Right hindlimb (tissue), 1 donor: ENCODE measurements at places on chromosomes 11 and 22.
A peak's percentile ranks its signal among the peaks of the same experiment; 100 is the strongest.

GRCh38 chr22:29821291-29822016 is 16.6 kb downstream of the ASCC2 start:
- no peak for DNase-seq

DNA sequence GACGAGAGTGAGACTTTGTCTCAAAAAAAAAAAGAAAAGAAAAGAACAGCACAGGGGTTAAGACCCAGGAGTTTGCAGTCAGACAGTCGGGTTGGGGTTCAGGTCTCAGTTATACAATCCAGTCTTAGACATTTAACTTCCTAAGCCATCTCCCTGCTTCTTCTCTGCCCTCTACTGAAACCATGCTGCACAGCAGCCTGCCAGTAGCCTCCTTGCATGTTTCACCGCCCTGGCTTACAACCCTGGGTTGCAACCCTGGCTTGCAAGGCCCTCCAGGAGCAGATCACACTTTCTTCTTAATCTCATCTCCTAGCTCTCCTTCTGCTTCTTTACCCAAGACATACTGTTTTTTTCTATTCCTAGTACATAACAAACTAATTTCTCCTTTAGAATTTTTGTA is 5.9 kb upstream of the B3GAT3 start:
- no peak for DNase-seq

DNA sequence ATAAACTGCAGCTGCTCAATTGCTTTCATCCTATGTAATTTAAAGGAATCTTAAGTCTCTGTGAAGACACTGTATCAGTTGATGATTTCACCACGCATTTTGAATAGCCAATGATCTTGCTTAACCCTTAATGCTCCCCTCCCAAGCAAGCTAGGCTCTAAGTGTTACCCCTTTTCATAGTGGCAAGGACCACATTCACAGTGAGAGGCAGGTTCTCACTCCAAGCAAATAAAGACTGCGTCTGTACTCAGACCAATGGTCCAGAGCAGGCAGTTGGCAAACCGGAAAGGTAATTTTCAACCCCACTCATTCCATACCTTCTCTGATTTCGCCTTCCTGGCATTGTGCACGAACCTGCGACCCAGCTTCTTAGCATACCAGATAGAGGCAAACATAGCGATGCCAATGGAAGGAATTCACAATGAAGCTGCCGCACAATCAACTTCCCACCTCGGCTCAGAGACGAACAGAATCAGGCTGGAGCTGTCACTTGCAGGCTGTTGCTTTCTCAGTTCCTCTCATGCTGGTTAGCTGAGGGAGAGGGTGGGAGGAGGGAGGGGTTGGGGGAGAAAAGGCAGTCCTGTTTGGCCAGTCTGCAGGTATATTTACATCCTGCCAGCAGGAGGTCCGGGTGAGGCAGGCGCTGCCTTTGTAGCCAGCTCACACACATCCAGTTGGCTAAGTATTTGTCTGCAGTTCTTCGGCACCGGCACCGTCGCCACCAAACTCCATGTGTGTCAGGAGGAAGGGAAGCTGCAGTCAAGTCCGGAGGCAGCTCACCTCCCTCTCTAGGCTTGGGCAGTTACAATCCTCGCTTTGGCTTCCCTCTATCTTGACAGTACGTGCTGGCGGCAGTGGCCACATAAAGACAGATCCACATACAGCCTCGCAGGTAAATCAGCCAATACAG is 1151.2 kb upstream of the CCDC90B start:
- DNase-seq = peak; percentile 15

GRCh38 chr22:37643225-37643847 is 3.9 kb downstream of the SH3BP1 start:
- DNase-seq = peak; percentile 89

DNA sequence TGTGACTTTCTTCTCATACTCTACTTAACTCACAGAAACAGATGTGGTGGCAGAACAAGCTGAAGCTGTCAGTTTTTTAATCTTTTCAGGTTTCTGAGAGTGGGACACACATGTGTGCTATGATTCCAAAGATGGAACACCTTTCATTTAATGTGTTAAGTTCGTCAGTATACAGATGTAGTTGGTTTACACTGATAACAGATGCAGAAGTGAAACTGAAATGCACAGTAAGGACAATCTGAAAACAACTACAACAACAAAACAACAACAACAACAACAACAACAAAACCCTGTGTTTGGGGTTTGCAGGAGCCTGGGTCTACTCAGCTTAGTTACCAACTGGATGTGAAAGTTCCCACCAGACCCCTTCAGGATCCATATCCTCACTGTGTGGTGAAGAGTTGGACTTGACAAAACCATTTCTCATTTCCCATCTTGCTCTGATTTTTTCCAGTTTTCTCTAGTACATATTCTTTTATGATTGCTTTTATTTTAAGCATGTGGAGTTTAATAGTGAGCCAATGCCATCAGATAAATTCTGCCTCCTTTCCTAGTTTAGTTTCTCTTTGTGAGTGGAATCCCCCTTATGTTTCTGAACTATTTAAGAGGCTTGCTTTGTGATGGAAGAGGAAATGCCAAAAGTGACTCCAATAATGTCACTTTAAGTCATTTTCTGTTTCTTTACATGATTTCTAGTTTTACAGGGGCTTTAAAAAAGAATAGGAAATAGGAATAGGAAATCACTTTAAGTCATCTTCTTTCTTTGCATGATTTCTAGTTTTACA is 47.8 kb downstream of the ARHGAP42 start:
- DNase-seq = no peak

DNA sequence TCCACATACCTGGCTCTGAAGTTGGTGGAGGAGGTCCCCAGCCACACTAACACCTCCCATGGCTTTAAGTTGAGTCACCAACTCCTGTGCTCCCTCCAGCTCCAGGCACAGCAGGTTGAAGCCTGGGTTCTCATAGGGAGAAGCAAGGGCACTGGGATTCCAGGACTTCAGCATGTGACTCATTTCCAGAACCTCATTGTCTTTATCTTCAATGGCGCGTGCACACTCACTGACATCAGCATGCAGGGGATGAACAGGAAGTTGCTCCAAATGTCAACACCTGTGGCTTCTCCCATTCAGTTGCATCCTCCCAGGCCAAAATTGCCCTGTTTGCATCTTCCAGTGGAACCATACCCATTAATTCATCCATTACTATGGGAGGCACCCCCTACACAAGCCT is 5.8 kb upstream of the UBQLNL start:
- DNase-seq = no peak

DNA sequence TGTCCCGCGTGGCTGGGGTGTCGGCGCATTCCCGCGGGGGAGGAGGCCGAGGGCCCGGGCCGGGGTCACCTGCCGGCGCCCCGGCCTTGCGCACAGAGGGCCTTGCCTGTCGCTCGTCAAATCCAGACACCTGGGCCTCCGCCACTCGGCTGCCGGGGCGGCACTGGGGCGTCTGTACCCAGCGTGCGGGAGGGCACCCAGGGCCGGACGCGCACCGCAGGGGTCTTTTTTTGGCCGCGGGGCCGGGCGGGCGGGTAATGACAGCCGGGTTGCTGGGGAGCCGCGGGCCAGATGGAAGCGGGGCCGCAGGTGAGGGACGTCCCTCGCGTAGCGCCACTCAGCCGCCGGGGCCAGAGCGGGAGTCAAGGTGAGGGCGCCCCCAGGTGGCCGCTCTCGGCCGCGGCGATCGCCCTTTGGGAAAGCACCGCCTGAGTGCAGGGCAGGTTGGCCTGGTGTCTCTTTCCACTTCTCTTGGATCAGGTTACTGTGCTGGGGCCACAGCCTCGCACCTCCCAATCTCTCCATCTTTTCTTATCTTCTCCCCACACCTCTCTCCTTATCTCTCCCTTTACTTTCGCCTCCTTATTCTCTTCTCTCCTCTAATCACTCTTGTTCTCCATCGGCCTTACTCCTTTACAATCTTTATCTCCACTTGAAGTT is 3.5 kb downstream of the PHLDB1 start:
- DNase-seq = peak; percentile 82

DNA sequence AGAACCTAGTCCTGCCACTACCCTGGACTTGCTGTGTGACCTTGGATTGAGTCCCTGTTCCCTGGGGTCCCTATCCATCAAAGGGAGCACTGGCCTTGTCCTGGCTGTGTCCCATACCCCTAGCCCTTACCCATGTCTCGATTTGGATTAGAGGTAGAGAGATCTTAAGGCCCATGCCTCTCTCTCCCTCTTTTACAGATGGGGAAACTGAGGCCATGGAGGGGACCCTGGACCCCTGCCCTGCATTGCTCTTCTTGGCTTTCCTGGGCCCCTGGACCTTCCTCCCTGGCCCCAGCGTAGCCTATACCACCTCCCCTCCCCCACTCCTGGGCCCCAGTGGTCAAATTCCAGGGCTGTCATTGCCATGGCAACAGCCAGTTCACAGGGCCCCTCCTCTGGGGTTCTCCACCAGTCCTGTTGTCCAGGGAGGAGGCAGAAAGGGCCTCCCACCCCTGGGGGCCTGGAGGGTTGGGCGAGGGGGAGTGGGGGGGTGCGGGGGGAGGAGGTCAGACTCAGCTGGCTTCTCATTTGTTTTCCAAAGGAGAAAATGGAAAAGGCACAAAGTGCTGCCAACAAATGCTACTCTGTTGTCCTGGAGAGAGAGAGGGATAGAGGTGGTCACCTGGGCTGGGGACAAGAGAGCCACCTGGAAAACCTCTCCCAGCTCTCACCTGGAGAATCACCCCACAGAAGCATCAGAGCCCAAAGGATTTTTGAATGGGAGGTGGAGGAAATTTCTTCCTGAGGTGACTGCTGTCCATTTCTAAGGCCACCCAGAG is 23.3 kb downstream of the ARHGEF17 start:
- no peak for DNase-seq

- DNase-seq = peak; percentile 54
These were observed 109.7 kb upstream of the MTMR2 start for GRCh38 chr11:96033599-96033998.
